ENCODE measurements at places on chromosomes 2 and 18.

- no peak for DNase-seq
Observed at GRCh38 chr2:43300222-43300621, 73.8 kb upstream of the ZFP36L2 start.

GRCh38 chr2:239462671-239463506 is 62.1 kb upstream of the HDAC4 start:
- no peak for DNase-seq

DNA sequence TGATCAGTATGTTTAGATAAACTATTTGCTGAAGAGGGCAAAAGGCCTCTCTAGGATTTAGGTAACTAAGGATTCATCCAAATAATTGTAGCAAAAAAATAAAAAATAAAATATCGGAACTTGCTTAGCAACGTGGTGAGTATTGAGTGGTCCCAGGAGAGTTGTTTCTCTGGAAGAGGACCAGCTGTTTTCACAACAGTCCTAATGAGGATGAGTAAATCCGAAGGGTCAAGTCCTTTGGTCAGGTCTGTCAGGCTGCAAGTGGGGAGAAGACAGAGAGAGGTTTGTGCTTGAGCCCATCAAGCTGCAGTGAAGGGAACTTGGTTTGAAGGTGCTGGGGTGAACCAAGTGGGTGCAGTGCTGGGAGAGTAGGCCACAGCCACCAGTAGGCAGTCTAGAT is 539.2 kb downstream of the SLC4A3 start:
- DNase-seq = no peak

DNA sequence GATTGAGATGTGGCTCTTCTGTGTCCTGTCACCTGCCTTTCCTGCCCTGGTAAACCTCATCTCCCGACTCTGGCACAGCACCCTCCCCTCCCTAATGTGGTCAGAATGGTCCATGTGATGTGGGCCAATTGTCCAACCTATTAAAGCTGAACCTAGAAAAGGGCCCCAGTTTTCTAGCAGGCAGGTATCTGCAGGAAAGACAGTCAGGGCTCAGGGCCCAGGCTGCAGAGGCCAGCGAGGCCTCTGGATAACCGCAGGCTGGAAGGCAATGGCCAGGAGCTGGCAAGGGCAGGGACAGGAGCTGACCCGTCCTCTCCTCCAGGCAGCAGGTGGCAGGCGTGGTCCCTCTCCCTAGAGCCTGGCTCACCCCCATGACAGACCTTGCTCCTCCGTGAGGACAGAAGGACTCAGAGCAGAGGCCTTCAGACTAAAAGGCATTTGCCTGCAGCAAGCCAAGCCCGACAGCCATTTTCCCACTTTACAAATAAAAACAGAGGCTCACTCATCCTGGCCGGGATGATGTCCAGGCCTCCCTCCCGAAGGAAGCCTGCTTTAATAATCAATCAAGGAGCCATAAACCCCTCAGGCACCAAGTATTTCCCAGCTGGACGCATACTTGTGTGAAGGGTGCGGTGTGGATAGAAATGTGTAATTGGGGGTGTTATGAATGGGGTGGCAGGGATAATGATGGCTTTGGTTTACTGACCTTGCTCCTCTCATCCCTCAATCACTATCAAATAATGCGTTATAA is 107.1 kb downstream of the TWIST2 start:
- no peak for DNase-seq

DNA sequence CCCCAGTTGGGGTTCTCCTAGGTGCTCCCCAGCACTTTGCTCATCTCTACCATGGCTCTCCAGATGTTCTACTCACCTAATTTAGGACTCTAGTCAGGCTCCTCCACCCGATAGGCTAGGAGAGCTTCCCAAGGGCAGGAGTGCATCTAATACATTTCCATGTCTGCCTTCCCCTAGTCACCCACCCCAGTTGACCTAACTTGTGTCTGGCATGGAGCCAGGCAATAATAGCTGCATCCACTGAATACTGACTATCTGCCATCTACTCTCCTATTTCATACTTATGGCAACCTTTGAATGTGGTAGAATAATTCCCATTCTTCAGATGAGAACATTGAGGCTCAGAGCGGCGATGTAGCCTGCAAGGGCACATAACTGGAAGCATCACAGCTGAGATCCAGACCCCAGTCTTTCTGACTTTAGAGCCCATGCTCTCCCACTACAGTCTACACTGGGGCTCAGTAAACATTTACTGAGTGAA is 71.8 kb upstream of the YWHAQ start:
- no peak for DNase-seq

DNA sequence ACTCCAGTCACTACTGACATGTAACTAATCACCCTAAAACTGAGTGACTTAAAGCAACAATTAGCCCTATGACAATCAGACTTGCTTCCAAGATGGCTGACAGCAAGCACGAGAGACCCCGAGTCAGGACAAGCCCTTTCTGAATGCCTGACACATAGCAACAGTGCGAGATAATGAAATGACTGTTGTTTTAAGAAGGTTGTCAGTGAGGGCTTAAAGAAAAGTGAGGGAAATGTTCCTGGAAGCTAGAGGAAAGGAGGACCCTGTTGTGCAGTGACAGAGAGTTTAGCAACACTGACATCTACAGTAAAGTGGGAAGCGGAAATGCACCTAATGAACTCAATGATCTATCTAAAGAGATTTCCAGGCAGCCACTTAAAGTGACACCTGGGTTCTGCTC is 163.1 kb downstream of the STK39 start:
- DNase-seq = no peak

- no peak for DNase-seq
Observed at GRCh38 chr2:17538844-17539554, 1.5 kb upstream of the VSNL1 start.

DNA sequence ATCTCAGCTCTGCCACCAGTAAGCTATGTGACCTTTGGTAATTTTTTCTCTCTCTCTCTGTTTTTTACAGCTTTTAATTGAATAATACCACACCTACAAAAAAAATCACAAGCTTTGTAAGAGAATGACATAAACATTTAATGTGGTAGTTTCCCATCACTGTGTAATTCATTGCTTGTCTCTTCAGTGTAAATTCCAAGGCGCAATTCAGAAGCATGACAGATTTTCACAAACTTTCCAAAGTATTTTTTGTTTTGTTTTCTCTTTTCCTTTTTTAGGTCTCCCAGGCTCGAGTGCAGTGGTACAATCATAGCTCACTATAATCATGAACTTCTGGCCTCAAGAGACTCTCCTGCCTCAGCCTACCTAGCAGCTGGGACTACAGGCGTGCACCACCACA is 25.0 kb upstream of the PPM1B start:
- no peak for DNase-seq

GRCh38 chr2:30288561-30288960 is 57.2 kb downstream of the LBH start:
- no peak for DNase-seq

DNA sequence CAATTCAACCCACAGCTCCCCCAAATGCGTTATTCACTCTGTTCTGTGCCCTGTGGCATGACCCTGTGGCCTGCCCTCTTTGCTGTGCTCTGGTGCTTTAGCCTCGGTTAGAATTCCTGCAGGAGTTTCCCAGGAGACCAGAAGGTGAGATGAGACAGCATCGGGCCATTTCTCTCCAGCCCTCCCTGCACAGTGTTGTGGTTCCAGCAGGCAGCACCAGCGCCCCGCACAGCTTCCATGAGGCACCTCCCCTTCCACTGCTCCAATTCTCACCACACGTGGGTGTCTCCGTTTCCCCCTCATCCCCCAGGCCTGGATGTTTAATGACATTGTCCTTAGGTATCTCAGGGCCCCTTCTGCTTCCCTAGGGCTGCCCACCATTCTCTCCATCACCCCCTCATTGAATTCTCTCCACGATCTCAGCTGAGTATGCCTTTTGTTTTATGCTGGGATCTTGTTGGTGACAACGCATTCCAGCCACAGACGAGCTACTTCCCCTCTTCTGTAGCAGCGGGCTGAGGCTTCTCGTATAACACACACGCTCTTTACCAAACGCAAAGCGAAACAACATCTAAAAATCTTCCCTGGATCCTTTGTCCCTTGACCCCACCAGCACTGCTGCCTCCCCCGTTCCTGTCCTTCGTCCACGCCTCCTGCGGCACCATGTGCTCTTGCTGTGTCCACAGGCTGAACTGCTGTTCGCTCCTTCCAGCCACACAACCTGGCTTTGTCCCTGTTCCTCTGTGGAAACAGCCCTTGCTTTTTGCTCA is 35.1 kb downstream of the ACKR3 start:
- DNase-seq = no peak

DNA sequence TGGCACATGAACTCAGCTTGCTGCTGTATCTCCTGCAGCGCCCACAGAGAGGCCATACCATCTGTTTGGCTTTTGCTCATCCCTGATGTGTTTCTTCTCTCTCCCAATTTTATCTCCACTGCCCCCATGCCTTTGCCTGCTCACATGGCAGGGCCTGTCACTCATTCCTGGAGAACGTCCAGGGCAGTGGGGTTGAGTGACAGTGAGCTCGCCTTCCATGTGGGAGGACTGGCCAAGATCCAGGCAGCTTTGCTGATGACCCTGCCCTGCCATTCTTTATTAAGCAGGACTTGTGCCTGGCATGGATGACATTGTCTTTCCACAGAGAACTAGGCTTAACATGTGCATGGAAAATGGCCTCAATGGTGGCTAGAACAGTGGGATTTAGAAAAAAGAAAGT is 230.5 kb upstream of the THSD7B start:
- DNase-seq = no peak

DNA sequence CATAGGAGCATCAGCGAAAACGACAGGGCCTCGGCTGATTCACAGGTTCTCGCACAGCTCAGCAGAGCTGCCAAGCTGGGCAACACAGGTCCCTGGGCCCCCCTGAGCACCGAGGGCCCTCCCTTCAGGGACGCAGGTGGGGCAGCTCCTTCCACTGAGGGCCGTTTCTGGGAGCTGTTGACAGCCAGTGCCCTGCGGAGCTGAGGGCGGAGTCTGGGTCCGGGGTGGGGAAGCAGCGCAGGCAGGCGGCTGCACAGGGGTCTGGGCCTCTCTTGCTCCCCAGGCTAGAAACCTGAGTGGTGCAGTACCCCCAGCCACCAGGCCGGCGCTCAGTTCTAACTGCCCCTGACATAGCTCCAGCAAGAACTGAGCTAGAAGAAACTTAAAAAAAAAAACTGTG is 65.7 kb downstream of the PXDN start:
- DNase-seq = no peak

DNA sequence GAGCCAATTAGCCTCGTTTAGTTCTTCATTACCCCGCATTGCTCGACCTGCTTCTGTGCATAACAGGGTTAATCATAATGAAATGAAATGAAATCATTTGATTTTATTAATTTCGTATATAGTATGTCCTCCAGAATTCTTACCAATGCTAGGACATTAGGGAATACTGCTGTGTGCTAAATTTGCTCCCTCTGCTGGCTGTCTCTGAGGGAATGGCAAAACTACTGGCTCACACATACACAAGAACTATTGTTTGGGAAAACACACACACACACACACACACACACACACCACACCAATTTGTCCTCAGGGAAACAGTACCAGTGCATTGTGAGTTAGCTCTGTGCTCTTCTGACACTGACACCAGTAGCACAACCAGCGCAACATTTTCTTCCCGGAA is 273.3 kb upstream of the TCF4 start:
- peak; percentile 39 for DNase-seq

GRCh38 chr18:12741351-12741750 is 38.5 kb downstream of the PSMG2 start:
- DNase-seq = no peak

GRCh38 chr18:3595369-3596273 is 145.6 kb downstream of the TGIF1 start:
- no peak for DNase-seq

GRCh38 chr2:239820836-239821693 is 204.1 kb downstream of the NDUFA10 start:
- no peak for DNase-seq

GRCh38 chr2:195461010-195461409 is 196.0 kb upstream of the SLC39A10 start:
- no peak for DNase-seq

GRCh38 chr2:154694881-154695280 is 3.6 kb upstream of the KCNJ3 start:
- DNase-seq = no peak

- DNase-seq = no peak
Observed at GRCh38 chr2:213649176-213649575, 364.9 kb downstream of the SPAG16 start.

DNA sequence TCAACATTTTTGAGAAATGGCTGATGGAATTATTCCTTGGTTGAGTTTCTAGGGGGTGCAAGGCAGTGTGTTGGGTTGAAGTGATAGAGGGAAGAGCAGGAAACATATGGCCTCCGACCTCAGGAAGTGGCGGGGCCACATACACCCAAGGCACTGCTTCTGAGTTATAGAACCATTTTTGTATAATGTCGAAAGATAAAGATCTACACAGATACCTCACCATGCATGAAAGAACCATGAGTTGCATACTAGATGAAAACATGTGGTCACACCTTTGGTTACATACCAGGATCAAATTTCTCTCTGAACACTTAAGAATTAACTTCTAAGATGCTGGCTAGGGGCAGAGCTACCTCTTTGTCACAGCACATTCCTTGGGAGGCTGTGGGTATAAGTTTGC is 23.2 kb downstream of the LAMA3 start:
- DNase-seq = no peak

DNA sequence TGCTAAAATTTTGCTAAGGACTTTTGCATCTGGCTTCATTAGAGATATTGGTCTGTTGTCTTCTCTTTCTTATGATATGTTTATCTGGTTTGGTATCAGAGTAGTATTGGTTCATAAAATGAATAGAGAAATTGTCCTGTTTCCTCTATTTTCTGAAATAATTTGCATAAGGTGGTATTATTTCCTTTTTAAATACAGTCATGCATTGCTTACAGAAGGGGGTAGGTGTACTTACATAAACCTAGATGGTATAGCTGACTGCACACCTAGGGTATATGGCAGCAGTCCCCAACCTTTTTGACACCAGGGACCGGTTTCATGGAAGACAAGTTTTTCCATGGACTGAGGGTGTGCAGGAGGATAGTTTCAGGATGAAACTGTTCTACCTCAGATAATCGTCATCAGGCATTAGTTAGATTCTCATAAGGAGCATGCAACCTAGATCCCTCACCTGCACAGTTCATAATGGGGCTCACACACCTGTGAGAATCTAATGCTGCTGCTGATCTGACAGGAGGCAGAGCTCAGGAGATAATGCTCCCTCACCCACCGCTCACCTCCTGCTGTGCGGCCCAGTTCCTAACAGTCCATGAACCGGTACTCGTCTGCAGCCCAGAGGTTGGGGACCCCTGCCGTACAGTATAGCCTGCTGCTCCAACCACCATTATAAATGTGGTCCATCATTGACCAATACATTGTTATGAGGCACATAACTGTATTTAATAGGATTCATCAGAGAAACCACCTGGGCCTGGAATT is 189.2 kb downstream of the FAM210A start:
- DNase-seq = no peak

DNA sequence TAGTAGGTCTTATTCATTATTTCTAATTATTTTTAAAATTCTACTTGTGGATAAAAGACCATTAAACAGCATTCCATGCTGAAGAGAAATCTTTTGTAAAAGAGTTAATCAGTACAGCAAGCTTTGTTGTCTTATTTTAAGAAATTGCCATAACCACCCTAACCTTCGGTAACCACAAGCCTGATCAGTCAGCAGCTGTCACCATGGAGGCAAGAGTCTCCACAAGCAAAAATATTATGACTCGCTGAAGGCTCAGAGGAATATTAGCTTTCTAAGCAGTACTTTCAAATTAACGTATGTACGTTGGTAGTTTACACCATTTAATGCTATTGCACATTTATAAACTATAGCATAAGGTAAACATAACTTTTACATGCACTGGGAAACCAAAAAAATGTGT is 650.5 kb upstream of the LINC00305 start:
- DNase-seq = no peak
